Stimulated activated CD8-positive, alpha-beta memory T cell treated with anti-CD3 and anti-CD28 coated beads, Interleukin-2, amount 100 ng/mL, for 48 hours (primary cell): ENCODE measurements at places on chromosomes 6 and 20.

DNA sequence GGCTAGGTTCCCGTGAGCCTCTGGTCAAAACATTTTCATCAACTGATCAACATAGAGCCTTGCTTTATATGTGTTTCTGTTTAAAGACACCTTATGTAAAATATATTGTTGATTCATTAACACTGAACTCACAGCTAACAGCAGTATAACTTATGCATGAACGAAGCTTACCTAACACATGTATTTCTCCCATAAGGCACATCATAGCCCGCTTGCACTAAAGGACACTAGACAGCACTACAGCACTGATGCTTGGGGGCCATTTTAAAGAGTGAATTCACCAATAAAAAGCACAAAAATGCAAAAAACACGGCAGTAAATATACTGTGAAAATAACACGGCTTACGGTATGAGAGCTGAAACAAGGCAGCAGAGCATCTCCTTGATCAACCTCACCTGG is 4.0 kb downstream of the FLOT1 start:
- no peak for DNase-seq

DNA sequence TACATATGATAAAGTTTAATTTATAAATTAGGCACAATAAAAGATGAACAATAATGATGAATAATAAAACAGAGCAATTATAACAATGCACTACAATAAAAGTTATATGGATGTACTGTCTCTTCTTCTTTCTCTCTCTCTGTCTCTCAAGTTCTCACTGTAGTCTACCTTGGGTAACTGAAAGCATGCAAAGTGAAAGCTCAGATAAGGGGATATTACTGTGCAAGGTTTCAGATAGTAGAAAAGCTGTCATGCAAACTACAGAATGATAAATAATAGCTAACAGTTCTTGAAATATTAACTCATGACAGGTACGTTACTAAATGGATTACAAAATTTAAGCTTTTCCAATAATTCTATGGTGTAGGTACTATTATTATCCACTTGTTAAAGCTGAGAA is 311.9 kb upstream of the PRDM1 start:
- DNase-seq: no peak

DNA sequence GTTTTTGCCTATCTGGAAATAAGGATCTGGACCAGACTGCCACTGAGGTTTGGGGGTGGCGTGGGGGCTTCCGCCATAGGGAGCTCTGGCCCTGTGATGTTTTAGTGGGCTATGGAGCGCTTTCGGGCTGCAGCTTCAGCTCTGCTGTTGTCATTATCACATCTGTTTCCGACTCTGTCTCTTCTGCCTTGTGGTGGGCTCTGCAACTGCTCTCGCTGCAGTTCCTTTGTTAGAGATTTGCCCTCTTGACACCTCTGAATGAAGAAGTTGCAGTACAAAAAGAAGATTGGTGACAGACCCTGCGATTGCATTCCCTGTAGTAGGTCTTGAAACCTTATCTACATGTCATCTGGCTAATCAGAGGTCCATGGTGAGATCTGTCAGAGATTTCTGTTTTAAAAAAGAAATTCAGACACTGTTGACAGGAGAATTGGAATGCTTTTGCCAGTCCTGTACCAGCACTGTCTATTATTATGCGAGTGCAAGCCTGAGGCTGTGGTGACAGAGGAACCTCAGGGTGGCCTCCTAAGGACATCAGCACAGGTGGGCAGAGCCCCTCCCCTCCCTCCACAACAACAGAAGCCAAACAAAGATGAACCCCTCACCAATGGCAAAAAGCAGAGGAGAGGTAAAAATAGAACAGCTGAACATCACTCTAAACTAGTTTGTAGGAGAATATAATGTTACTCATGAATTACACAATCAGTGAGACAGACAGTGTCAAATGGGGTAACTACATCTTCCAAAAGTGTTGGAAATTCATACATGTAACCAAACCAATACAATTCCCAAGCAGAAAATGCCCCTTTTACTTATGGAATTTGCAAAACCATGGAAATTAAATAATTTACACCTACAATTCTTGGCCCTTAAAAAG is 63.5 kb upstream of the DEFB112 start:
- DNase-seq: no peak

- DNase-seq: no peak
These were observed 994.6 kb upstream of the ADGRB3 start for GRCh38 chr6:67640484-67640883.

DNA sequence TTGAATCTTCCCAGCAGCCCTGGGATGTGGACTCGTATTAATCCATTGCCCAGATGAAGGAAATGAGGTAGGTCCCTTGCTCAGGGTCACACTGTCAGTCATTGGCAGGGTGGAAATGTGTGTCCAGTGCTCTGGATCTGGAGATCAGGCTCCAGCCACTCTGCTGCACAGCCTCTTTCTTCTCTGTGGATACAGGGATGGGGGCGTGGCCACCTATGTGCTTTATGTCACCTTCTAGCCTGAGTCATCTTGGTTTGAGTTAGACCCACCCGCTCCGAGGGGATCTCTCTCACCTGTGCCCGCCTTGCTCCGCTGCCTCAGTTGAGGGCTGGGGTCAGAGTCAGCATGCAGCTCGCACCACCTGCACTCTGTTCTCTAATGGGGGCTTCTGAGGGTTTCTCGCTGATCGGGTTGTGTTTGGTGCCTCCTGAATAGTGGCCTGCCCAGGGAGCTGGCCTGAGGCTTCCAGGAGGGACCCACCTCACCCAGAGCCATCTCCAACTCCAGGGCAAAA is 80.0 kb downstream of the TCP11 start:
- DNase-seq: no peak

GRCh38 chr6:148530394-148530953 is 187.8 kb downstream of the SASH1 start:
- DNase-seq: no peak

- no peak for DNase-seq
These were observed 177.0 kb downstream of the EYA4 start for GRCh38 chr6:133418108-133418507.

- no peak for DNase-seq
These were observed 18.6 kb downstream of the SNX3 start for GRCh38 chr6:108242259-108242658.

DNA sequence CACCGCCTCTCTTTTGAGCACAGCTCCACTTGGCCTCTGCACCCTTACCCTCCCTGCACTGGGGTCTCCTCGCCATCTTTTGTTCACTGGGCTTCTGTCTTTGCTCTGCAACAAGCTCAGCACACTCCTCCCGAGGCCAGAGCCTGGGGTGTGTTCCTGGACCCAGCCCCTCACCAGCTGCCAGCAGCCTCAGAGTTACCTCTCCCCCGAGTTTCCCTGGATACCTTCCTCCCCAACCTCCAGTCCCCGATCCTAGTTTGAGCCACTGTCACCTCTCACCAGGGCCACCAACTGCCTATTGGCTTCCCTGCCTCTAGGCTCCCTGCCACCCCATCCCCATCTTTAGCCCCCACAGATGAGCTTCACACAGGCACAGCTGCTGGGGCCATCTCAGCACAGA is 12.3 kb downstream of the CYP21A2 start:
- DNase-seq: no peak
